ENCODE measurements at places on chromosomes 1 and 21.
A peak's percentile ranks its signal among the peaks of the same experiment; 100 is the strongest.

GRCh38 chr1:199678771-199679170, 348.7 kb upstream of the NR5A2 start:
- no peak for DNase-seq

GRCh38 chr1:36761113-36761512, 273.2 kb downstream of the GRIK3 start:
- no peak for DNase-seq

GRCh38 chr1:246971090-246971721, 36.7 kb downstream of the ZNF695 start:
- no peak for DNase-seq

- no peak for DNase-seq
These were observed 35.9 kb upstream of the ZRANB2 start for GRCh38 chr1:71116729-71117128.

GRCh38 chr1:92461364-92462097, 25.2 kb downstream of the GFI1 start:
- no peak for DNase-seq

DNA sequence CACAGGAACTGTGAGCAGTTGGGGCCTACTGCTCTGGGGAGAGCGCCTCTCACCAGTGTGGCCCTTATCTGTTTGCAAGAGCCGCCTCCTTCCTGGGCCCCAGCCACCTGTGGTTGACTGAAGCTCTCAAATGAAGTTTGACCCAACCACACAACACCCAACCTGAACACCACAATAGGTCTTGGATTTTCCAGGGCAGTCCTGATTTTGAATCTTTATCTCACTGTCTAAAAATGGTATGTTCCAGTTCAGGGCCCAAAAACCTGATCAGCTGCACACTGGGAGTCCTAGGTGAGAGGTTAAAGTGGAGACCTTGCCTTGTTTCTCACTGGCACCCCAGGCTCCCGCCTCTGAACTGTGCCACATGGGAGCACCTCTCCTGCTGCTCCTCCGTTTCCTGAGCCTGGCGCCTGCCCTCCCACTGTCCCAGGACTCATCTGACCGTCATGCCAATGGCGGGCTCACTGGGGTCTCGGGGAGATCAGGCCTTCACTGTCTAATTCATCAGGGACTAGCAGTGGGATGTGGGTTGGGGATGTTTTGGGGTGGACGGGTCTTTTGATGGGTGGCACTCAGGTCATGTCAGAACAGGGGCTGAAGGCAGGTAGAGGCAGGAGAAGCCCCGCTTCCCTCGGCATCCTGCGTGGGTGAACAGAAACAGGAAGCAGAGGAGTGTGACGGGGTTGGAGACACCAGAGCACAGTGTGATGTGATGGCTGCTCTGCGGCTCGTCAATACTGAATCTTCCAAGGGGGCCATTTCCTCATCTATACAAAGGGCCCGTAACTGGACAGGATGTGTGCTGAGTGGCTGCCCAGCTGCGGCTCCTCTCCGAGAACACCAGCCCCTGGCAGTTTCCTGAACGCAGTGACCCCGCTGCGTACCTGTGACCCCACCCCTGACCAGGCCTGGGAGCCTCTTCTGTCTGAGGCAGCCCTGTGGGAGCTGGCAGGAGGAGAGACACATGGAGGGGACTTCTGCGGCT, 59.6 kb upstream of the ITPKB start:
- DNase-seq = no peak

- DNase-seq = no peak
These were observed 51.7 kb downstream of the TLCD4 start for GRCh38 chr1:95168761-95169351.

GRCh38 chr1:90993245-90993644, 28.6 kb downstream of the ZNF644 start:
- no peak for DNase-seq

DNA sequence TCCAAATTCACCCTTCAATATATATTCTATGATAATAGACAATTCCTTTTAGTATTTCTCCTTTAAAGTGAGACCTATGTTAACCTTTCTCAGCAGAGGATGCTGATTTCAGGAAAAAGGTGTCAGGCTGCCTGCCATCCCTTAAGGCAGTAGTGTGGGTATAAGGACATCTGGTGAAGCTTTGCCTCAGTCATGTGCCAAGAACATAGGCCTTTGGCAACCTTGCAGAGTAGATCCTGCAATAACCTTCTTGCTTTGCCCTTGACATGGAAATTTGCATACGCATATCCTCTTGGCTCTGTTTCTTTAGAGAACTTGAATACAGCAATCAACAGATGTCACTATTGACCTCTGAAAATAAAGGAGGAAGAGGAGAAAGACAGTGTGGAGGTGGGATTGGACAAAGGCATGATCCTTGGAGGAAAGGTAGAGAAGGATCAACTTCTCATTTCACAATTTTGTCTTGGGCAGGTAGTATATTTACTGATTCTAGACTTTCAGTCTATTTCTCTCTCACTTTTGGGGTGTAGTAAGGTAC, 21.1 kb upstream of the ZRANB2 start:
- no peak for DNase-seq

GRCh38 chr1:108830119-108831008, 26.5 kb downstream of the AKNAD1 start:
- DNase-seq = peak; percentile 52

DNA sequence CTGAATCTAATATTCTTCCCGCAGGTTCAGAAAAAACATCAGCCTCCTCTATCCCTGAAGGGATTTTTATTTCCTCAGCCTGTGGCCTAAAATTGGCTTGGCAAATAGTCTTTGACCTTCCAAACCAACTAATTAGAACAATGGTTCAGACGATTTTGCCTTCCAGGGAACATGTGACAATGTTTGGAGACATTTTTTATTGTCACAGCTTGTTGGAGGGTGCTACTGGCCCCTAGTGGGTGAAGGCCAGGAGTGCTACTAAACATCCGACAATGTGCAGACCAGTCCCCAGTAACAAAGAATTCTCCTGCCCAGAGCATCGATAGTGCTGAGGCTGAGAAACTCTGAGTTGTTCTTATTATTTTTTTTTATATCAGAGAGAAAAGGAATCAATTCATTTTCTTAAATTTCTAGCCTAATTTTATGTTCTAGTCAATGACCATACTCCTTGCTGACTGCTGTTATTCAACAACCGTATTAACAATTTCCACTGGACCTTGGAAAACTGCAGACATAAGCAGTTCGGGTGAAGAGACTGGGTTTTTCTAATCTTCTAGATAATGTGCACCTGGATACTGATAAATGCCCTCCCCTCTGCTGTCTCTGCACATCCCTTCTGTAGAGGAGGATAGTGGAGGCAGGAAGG, 280.7 kb downstream of the LMX1A start:
- peak; percentile 44 for DNase-seq

DNA sequence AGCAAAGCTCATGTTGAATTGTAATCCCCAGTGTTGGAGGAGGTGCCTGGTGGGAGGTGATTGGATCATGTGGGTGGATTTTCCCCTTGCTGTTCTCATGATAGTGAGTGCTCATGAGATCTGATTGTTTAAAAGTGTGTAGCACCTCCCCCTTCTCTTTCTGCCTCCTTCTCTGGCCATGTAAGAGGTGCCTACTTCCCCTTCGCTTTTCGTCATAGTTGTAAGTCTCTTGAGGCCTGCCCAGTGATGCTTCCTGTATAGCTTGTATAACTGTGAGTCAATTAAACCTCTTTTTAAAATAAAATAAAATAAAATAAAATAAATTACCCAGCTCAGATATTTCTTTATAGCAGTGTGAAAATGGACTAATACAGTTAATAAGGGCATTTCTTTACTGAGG, 1025.7 kb downstream of the PLA2G4A start:
- no peak for DNase-seq

GRCh38 chr1:51714374-51715019, 97.6 kb downstream of the OSBPL9 start:
- DNase-seq = no peak

DNA sequence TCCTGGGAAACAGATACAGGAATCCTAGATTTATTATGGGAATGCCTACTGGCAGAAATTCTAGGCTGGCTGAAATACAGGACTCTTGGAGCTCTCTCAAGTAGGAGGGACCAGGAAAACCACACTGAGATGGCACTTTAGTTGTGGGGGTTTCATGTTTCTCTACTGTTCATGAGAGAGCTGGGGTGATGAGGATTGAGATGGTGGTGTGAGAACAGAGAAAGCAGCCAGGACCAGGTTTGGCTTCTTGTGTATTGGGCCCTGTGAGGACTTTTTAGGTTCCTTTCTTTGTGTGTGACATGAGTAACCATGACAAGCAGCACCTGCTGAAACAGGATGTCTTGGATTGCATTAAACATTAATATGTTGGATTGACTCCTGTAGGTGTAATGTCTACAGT, 4.9 kb downstream of the ARID1A start:
- no peak for DNase-seq

DNA sequence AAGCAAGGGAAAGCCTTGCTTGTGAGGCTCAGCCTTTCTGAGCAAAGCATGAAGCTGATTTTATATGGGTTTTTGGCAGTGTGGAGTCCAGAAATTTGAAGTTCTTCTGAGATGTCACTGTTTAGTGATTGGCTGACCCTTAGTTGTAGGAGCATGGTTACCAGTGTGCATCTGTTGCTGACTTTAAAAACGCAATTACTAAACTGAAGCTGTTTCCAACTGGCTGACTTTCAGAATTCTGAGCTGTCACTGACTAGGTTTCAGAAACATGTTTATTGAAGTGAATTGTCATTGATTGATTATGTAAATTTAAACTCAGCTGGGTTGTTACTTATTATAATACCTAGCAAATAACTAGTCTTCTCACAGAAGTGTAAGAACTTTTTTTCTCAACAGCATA, 89.4 kb downstream of the PDE4B start:
- DNase-seq = no peak

- no peak for DNase-seq
These were observed 2.0 kb downstream of the ZMYM6 start for GRCh38 chr1:35029761-35030160.

GRCh38 chr1:53601867-53602775, 136.8 kb downstream of the GLIS1 start:
- no peak for DNase-seq

- DNase-seq = no peak
These were observed 40.7 kb downstream of the ZNF281 start for GRCh38 chr1:200369131-200369530.

DNA sequence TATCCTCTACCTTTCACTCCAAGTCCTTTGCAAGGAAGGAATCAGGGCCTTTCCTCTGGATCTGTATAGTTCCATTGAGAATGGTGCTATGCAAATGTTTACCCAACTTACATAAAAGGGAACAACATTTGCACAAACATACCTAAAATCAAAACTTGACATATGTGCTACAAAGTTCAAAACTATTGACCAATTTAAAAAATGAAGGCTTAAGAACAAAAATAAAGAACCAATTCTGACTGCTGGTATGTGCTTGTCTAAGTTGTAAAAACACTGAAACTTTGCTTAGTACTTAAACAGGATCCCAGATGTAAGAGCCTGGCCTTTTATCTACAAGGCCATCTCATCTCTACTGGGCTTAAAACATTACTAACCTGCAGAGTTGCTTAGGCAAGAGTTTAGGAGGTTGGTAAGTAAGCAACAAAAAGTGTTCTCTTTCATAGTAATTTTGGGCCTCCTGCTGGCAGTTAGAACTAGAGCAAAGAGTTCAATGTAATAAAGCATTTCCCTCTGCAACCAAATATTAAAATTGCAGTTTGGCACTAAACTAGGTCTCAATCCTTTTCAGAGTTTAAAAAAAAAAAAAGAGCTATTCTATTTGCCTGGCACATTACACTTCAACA, 2.0 kb downstream of the SCMH1 start:
- peak; percentile 25 for DNase-seq

DNA sequence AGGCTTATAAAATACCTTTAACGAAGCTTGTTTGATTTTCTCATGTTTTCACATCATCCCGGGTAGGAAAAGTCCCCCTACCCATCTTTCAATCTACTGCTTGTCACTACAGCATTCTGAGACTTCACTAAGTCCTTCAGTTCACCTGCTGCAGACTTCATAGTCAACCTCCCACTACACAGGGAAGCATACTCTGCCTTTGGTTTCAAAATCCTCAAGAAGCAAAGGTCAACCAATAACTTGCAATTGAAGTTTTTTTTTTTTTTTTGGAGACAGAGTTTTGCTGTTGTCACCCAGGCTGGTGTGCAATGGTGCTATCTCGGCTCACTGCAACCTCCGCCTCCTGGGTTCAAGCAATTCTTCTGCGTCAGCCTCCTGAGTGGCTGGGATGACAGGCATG, 4.7 kb upstream of the PTPN22 start:
- DNase-seq = no peak

GRCh38 chr1:151737479-151737878, 16.2 kb downstream of the RIIAD1 start:
- no peak for DNase-seq

DNA sequence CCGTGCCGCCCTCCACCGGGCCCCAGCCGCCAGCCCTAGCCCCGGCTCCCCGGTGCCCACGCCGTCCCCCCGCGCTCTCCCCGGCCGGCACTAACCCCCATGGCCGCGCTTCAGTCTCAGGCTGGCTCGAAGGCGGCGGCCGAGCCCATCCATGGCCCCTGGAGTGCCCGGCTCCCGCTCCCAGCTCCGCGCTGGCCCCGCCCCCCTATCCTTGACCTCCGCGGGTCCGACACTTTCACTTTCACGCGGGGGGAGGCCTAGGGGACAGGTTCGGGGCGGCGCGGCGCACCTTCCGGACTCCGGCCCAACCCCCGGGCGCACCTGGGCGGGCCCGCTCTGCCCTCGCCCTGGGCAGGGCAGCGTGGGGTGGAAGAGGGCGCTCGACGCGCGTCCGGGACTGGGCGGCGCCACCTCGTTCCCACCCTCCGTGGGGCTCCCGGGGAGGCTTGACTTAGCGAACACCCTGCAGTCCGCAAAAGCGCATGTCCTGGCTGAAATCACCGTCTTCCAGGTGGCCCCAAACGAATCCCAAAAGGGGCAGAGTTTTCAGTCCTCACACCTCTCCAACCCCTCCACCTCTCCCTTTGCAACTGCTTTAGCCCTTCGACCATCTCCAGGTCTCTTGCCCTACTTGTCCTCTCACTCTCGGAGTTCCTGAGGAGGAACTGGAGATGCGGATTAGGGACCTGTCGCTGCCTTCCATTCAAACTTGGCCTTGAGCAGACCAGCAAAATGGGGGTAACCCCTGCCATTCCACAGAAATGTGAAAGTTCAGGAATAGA, 3.9 kb upstream of the DENND2D start:
- no peak for DNase-seq

DNA sequence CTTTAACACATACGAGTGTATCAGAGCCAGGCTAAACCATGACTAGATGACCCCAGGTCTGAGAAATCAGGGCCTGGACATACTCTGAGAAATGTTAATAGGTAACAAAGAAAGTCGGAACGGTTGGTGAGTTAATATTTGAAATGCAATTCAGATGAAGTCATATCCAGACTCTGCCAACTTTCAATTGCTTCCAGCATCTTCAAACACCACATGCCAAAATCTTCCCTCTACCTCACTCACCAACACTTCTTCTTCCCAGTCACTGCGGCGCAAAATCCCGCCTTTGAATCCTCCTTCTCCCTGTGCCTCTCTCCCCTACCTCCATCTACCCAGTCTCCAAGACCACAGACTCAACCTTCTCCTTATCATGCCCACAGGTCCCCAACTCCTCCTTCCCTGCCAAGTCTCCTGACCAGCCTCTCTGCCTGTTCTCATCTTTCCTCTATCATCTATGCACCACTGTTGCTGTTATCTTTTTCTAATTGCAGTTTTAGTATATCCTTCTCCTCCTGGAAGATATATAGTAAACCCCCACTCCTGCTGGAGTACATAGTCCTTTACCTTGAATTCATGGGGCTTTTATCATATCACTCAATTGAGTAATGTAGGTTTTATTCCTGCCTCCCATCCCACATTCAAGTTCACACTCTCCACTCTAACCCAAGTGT, 41.3 kb downstream of the ZBTB18 start:
- DNase-seq = no peak

Measured in SK-N-DZ (cell line).